ENCODE measurements at places on chromosomes 1 and 21.

DNA sequence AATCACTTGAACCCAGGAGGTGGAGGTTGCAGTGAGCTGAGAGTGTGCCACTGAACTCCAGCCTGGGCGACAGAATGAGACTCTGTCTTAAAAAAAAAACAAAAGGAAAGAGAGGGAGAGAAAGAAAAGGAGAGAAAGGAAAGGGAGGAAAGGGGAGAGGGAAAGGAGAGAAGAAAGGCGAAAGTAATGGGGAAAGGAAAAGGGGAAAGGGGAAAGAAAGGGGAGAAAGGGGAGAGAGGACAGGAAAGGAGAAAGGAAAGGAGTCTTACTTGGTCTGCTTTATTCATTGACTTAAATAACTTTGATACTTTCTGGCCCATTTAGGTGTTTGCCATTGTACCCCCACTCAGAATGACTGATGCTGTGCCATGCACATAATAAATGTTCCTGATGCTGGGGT, 11.8 kb downstream of the NSUN4 start:
- DNase-seq, result no peak

GRCh38 chr1:208004851-208005250, 93.9 kb upstream of the CD34 start:
- no peak for DNase-seq

DNA sequence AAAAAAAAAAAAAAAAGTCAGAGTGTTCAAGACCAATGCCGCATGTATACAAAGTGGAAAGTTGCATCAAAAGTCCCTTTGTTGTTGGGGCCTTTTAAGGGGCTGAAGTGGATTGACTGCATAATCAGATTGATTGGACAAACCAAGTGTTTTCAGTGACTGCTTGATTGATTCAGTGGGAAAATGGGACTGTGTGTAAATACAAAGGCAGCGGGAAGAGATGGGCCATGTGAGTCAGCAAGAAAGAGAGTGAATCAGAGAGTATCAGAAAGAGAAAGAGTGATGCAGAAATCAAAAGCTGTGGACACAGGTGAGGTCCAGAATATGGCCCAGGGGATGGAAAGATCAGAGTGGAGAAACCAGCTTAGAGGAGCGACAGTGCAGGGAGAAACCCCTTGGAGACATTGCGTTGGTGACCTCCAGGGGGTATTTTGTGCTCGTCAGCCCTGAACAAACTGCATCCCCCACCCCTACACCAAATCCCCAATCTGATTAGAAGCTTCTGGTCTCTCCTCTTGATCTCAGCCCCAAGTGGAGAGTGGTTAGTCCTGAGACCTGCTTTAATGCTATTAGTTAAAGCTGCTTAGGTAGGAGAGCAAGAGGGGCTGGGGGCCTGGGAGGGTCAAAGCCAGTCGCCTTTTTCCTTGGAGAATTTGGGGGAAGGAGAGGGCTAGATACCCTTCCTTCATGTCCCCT, 5.1 kb upstream of the ETV3L start:
- no peak for DNase-seq

- DNase-seq, result no peak
These were observed 75.1 kb upstream of the NRIP1 start for GRCh38 chr21:15139898-15140297.

- no peak for DNase-seq
These were observed 5.5 kb upstream of the GATAD2B start for GRCh38 chr1:153928245-153928644.

- DNase-seq, result no peak
These were observed 2.6 kb downstream of the TEDDM1 start for GRCh38 chr1:182397653-182398393.

DNA sequence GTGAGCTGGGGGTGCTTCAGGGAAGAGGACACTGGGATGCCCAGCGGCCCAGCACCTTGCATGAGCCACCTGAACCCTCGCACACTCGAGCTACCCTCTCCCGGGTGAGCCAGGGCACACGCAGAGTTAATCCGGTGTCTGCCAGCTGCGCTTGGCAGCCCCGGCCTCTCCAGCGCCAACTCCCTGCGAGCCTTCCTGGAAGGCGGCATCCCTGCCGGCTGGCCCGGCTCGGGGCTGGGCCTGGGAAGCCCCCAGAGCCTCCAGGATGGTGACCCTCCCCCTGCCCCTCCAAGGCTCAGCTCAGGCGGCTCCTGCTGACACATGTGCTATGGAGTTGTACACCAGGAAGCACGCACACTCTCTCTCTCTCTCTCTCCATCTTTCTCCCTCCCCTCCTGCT, 48.7 kb downstream of the RAP1GAP start:
- DNase-seq, result no peak

GRCh38 chr1:203765029-203765837, at the start of gene LAX1:
LAX1 (plus strand) TSS chr1:203765183; CDS start chr1:203765566, 383 bp downstream.
- DNase-seq, result no peak
